ENCODE measurements at places on chromosomes 5 and 9. TPM values are rescaled to one million over a fixed set of nuclear protein-coding genes. Genes with fewer than 3 reads are reported as not detected.
A peak's percentile ranks its signal among the peaks of the same experiment; 100 is the strongest.

- DNase-seq, result no peak
Observed at GRCh38 chr5:110177729-110178128, 488.0 kb downstream of the MAN2A1 start.

GRCh38 chr9:129484352-129485000, 136.4 kb downstream of the C9orf50 start:
- DNase-seq, result no peak

DNA sequence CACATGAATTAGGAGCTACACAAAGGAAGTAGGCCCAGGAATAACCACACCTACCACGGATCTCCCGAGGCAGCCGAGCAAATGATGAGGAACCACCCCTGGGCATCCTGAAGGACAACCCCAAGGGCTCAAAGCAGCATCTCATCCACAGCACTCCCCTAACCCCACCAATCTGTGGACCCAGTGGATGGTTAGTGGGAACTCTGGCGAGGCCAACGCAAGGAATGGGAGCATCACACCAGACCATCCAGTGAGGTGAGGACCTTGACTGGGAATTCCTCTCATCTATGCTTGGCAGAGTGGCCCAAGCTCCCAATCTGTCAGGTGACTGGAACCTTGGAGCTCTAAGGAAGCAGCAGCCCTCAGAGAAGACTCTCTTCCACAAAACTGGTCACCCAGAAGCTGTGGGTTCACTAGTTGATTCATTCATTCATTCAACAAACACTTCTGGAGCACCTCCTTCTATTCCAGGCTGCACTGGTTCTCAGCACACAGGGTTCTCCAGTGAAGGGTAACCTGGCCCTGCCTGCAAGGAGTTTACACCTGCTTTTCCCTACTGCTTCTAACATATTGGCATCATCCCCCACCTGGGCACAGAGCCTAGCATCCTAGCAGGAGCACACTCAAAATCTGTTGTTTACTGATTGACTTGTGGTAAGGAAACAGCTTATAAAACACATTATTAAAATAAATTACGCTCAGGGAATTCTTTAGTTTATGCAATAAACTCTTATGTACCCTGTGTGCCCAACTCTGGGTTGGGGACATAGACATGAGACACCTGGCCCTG, 4.9 kb downstream of the ACSL6 start:
- DNase-seq, result no peak

DNA sequence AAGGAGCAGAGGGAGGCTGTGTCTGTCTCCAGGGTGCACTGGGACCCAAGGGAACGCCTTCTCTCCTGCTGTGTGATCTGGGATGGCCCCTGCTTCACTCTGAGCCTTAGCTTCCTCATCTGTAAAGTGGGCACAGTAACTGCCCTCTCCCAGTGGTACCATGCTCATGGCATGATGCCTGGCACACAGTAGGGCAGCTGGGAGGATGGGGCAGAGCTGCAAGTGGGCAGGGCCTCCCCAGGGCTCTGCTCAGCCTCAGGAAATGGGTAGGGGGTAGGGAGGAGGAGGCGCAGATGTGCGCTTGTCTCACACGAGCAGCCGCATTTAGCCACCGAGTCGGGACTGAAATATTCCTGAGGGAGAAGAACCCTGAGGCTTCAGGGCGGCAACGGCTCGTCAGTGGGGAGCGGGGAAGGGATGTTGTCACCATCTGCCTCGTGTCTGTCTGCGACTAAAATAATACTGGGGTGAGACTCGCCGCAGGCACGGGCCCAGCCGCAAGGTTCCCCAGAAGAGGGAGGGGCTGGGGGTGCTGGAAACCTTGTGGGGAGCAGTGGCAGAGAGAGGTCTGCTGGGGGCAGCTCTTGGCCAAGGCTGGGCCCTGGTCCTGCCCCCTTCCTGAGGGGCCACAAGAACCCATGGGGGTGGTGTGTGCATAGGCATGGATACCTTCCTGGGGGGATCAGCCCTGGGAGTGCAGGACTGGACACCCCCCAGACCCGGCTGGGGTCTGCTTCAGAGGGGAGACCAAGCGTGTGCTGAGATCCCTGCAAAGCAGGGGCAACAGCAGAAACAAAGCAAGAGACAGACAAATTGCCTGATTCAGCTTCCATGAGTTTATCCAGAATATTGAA, 55.2 kb upstream of the PSD2 start:
- DNase-seq, result peak; percentile 55

The PCDHB2 gene
- total RNA-seq, result 24.4 TPM
